Fibroblast of the aortic adventitia (primary cell): ENCODE measurements at places on chromosomes 6 and 20. TPM values are rescaled to one million over a fixed set of nuclear protein-coding genes. Genes with fewer than 3 reads are reported as not detected.

The BMP6 gene
- total RNA-seq, result 1.3 and 10.5 TPM in 2 replicates

The DNAH8 gene
- 0.08 TPM in 1 of 2 replicates, not detected in the other for total RNA-seq

The RNGTT gene
- total RNA-seq, result 24.9 and 49.0 TPM in 2 replicates

The TCP11 gene
- 0.36 TPM in 1 of 2 replicates, not detected in the other for total RNA-seq

The WFDC13 gene
- not detected in 2 replicates for total RNA-seq

The TBXT gene
- total RNA-seq, result not detected in 2 replicates

The RSPO3 gene
- total RNA-seq, result 2.5 and 7.9 TPM in 2 replicates

The LST1 gene
- total RNA-seq, result not detected in 2 replicates

The ADGRG6 gene
- 1.7 and 7.5 TPM in 2 replicates for total RNA-seq

The LRFN2 gene
- total RNA-seq, result not detected in 2 replicates

The BMP5 gene
- total RNA-seq, result not detected in 2 replicates

The SIRPD gene
- not detected in 2 replicates for total RNA-seq

The HLA-DOB gene
- total RNA-seq, result 2.6 TPM in 1 of 2 replicates, not detected in the other

The GNRH2 gene
- not detected in 2 replicates for total RNA-seq

The SPEF1 gene
- total RNA-seq, result 0.09 TPM in 1 of 2 replicates, not detected in the other

The PRSS16 gene
- not detected in 2 replicates for total RNA-seq

The MUC22 gene
- total RNA-seq, result not detected in 2 replicates

The OR5V1 gene
- not detected in 2 replicates for total RNA-seq

The TNFRSF6B gene
- 0.36 TPM in 1 of 2 replicates, not detected in the other for total RNA-seq

The OR2B6 gene
- total RNA-seq, result not detected in 2 replicates

The TRIM15 gene
- total RNA-seq, result not detected in 2 replicates

The FGD2 gene
- not detected in 2 replicates for total RNA-seq

The C4A gene
- 5.2 and 33.5 TPM in 2 replicates for total RNA-seq

The PRICKLE4 gene
- total RNA-seq, result 0.45 and 6.3 TPM in 2 replicates

The PROKR2 gene
- total RNA-seq, result not detected in 2 replicates

The BPIFB4 gene
- total RNA-seq, result not detected in 2 replicates

The CGA gene
- total RNA-seq, result not detected in 2 replicates
